ENCODE measurements at places on chromosomes 5 and 9.

DNA sequence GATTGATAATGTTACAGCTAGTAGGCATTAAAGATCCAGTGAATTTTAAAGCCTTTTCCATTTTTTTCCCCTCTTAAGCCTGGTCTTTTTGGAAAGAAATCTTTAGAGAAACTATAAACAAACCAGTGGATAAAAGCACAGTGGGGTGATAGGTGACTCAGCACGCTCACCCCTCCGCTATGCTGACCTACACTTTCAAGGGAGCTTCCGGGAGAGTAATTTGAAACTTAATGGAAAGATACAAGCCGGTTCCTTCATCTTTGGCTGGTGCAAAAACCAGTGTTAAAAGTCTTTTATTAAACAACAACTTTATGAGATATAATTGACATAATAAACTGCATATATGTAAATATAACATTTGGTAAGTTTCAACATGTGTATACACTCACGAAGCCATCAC lies 27.0 kb upstream of the ALDOB start:
- no peak for DNase-seq

DNA sequence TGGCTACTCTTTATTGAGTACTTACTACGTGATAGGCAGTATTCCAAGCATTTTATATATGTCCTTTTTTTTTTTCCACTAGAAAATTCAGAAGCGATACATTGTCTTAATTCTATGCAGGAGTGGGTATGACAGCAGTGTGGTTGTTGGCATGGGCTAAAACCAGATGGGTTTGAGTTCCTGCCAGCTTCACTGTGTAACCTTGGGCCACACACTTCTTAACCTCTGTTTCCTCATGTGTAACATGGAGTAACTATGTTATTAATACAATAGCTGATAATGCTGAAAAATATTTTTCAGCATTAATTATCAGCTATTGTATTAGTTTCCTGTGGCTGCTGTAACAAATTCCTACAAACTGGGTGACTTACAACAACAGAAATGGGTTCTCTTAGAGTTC lies 12.0 kb downstream of the SNX18 start:
- DNase-seq = no peak

- no peak for DNase-seq
Measured at GRCh38 chr5:170108266-170108785, 2.6 kb downstream of the FOXI1 start.

- no peak for DNase-seq
Measured at GRCh38 chr5:108650997-108651396, 96.7 kb upstream of the FER start.

GRCh38 chr9:129640871-129641749 lies 841 bp downstream of the ASB6 start:
- DNase-seq = no peak

- DNase-seq = no peak
Measured at GRCh38 chr5:17218353-17219005, 1.0 kb downstream of the BASP1 start.

- peak; percentile 42 for DNase-seq
Measured at GRCh38 chr9:33202552-33203201, 35.5 kb upstream of the B4GALT1 start.

- DNase-seq = no peak
Measured at GRCh38 chr5:6701491-6701890, 11.7 kb upstream of the TENT4A start.
